ENCODE measurements at places on chromosomes 13 and 19.
A peak's percentile ranks its signal among the peaks of the same experiment; 100 is the strongest.

GRCh38 chr13:95813139-95813538 lies 136.2 kb downstream of the DNAJC3 start:
- DNase-seq: no peak

DNA sequence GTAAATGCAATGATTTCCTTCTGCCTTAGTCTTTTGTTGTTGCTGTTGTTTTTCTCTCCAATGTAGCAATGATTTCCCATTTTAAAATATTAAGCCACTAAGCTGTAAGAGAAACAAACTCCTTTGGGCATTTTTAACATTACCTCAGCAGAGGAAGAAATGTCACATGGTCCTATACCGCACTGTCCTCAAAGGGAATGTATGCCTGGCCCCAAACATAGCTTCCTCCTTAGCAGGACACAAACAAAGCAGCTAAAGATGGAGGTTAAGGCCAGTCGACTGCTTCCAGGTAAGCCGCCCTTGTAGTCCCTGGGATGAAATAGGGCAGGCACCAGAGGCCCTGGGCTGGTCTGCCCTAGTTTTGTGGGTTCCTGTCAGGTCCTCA lies 249.0 kb downstream of the TSHZ3 start:
- DNase-seq: no peak

DNA sequence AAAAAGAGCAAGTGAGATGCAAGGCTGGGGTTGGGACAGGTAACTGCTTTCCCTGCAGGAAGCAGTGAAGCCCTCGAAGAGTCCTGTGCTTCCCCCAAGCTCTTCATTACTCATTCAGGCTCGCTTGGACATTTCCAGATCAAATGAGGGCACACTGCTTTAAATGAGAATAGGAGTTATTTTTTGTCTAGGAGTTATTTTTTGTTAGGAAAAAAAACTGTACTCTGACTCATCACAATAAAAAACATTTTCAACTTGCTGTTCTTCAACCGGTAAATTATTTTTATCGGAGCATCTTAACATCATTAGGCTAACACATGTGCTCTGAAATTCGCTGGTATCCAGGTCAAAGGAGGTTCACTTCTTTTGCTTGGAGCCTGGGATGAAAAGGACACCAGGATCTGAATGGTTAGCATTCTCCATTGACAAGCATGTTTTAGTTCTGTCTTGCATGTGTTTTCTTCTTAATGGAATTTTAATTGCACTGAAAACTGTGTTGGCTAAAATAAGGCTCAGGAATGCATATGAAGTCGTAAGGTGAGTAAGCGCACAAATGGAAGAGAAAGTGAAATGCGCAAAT lies 80.7 kb upstream of the STK24 start:
- no peak for DNase-seq

DNA sequence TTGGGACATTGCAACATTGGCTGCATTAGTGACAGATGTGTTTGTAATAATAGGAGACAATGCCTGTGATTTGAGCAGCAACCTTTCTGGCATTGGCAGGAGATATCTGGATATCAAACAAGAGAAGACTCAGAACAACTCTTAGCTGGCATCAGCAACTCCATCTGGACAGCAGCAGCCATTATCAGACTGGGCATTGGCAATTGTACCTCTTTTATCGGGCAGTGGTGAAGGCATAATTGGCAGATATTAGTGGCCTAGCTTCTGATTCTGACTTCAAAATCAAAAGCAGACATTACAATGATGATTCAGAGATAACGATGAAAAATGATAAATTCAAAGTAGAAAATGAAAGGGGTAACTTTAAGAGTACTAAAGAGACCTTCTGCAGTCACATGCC lies 1193.7 kb downstream of the EFNB2 start:
- no peak for DNase-seq

DNA sequence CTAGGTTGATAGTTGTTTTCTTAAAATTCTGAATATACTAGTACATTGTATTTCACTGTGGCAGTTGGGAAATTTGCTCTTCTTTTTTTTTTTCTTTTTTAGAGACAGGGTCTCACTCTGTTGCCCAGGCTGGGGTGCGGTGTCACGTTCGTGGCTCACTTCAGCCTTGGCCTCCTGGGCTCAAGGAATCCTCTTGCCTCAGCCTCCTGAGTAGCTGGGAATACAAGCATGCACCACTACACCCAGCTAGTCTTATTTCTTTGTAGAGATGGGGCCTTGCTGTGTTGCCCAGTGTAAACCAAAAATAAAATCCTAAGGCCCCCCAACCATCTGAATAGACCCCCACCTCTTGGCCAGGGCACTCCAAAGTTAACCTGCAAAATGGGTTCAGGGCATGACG lies 79.3 kb downstream of the FNDC3A start:
- DNase-seq: no peak

GRCh38 chr13:59348617-59349016 lies 815.1 kb downstream of the DIAPH3 start:
- no peak for DNase-seq

DNA sequence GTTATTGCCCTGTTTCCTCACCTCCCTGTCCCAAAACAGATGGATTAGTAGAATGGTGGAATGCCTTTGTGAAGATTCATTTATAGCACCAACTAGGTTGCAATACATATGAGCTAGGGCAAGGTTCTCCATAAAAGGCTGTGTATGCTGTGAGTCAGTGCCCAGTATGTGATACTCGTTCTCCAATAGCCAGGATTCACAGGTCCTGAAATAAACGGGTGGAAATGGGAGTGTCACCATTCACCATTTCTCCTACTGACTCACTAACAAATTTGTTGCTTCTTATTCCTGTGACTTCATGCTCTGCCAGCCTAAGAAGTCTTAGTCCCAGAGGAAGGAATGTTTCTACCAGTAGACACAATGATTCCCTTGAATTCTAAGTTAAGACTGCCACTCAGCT lies 1745.4 kb downstream of the SLITRK1 start:
- no peak for DNase-seq

DNA sequence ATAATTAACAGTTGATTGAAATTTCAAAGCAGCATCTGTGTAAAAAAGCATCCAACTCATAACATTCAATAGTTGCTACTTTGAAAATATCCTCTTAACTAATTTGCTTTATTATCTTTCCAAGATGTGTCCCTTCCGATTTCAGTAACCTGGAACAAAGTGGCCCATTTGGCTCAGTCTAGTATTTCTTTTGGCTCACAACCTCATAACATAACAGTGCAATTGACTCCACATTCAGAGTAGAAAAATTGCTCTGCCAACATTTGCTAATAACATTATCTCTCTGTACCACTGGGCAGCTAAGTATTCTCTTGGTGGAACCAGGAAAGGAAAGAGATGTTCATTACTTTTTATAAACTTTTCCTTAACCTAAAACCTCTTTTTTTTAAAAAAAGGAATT lies 571.1 kb upstream of the ARGLU1 start:
- no peak for DNase-seq

DNA sequence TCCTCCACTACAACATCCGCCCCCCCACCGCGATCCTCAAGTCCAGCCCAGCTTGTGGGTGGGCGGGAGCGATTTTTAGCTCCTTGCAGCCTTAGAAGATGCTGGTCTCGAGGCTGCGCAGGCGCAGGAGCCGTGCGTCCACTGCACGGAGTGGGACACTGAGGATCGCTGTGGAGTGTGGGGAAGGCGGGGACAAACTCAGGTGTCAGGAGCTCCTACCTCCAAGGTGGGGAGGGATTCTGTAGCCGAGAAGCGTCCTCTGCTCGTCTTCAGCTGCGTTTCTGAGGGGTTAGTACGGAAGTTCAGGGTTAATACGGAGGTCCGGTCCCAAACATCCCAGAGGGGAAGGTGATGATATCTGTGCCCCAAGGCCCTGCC lies at the start of gene RTBDN:
TSS of gene RTBDN (minus strand) at position 14 of the 378 bp plus-strand sequence. CDS start 4,600 bp downstream, outside the sequence.
- DNase-seq: no peak

GRCh38 chr19:17448131-17448967 lies at the start of gene TMEM221:
TSS of gene TMEM221 (minus strand) at chr19:17448668. CDS start at chr19:17448462, 206 bp downstream.
- DNase-seq: peak; percentile 57
